ENCODE measurements at places on chromosomes 2 and 18. TPM values are rescaled to one million over a fixed set of nuclear protein-coding genes. Genes with fewer than 3 reads are reported as not detected.

Gene COA5
- total RNA-seq = 24.4 TPM

Gene RAPH1
- total RNA-seq = 6.8 TPM

Gene EN1
- total RNA-seq = 0.87 TPM

Gene C2orf78
- total RNA-seq = not detected

Gene FBXO15
- total RNA-seq = 0.29 TPM

Gene TYW5
- total RNA-seq = 8.3 TPM

Gene KCNIP3
- total RNA-seq = 1.5 TPM

Gene KLHL29
- total RNA-seq = 5.2 TPM

Gene RPRM
- not detected for total RNA-seq

Gene TMEM200C
- not detected for total RNA-seq

Gene DNAJC5G
- not detected for total RNA-seq

Gene HOXD12
- total RNA-seq = not detected

Gene ARL4C
- 55.9 TPM for total RNA-seq

All from A549 treated with GW870086 at 1 μM for 4 hours (cell line).